ENCODE measurements at places on chromosomes 1 and 21.

DNA sequence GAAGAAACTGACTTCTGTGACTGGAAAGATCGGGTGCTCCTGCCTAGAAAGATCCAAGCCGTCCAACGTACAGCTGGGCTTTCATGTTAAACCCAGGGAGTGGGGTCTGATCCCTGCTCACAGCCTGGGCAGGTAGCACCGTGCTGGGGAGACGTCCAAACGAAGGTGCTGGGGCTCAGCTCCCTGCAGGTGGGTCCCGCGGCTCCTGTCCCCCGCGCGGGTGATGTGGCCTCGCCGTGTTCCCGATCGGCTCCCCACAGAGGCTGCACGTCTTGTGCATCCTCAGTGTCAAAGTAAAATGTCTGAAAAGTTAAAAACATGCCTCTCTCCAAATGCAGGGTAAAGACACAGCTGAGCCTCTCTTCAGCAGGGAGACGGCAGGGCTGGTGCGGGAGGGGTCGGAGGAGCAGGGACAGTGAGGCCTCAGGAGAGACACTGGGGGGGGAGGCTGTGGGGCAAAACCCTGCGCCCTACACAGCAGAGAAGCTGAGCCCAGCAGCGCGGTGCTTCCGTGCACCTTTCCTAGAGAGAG lies 40.1 kb upstream of the COL6A2 start:
- no peak for DNase-seq

DNA sequence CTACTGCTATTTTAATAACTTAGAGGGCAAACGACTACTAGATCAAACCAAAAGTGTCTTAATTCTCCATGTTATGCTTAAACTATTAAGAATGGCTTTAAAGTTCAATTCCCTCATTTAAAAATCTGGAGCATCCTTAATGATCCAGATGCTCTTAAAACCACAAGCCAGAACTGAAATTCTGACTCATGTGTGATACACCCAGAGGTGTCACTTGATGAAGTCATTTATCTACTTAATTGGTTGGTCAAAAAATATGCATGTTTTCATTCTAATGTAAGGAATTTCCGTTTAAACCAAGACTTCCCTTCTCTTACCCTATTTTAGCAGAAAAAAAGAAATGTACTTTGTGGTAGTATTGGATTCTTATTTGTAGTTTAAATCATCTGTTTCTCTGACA lies 1261.2 kb upstream of the B3GALT2 start:
- DNase-seq = no peak

DNA sequence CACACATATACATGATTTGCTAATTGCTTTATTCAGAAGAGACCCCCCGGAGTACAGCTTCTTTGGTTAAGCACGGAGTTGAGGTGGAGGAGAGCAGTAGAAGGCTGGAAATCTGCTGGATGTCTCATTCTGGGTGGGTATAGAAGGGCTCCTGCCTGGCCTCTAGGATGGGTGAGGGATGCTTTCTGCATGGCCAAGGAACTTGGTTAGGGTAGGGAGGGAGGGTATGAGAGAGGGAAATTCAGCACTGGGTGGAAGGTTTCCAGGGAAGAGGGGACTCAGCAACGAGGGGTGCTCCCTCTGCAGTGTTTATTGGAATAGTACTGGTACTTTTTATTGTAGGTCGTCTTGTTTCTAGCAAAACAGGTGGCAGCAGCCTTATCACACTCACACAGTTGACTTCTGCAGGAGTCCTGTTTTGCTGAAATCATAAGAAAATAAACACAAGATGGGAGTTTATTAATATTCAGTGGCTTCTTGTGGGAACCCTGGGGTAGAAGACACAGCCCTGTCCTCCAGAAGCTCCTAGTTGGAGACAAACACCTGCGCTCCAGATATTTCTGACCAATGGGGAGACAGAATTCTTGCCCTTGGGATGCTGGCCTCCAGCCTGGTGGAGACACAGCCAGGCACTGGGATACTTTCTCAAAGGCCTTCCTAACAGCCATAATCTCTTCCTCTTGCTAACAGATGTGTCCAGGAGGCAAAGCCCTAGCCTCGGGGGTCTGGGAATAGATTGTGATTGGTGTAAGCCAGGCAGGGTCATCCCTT lies 3.8 kb downstream of the PLA2G2A start:
- DNase-seq = no peak

DNA sequence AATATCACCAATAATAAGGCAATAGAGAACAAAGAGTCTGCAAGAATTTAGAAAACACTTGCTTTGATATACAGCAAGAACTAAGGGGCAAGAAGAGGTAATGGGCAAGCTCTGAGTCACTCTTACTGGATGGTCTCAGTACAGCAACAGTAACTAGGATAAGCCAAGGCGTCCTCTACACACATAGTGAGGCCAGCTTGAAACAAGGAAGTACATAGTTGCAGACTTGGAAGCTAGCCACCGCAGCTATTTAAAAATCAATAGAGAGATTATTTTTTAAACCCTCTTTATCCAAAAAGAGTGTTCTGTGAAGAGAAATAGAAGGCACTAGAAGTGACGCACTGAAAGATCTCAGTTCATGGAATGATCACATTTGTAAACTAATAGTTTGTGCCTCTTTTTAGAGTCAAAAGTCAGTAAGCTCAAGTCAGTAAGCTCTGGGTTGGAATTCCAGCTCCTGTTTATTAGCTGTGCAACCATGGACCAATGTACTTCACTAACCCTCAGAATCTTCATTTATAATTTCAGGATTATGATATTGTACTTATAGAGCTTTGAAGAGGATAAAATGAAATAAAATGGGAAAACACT lies 118.6 kb downstream of the AKT3 start:
- no peak for DNase-seq

- no peak for DNase-seq
Observed at GRCh38 chr1:209815490-209815889, 9.5 kb upstream of the IRF6 start.

GRCh38 chr1:156259805-156260204 lies 11.9 kb upstream of the PAQR6 start:
- DNase-seq = no peak

- no peak for DNase-seq
Observed at GRCh38 chr1:114043054-114043453, 63.8 kb downstream of the OLFML3 start.

- DNase-seq = peak; percentile 66
Observed at GRCh38 chr1:201383647-201384405, 6.3 kb upstream of the TNNT2 start.

DNA sequence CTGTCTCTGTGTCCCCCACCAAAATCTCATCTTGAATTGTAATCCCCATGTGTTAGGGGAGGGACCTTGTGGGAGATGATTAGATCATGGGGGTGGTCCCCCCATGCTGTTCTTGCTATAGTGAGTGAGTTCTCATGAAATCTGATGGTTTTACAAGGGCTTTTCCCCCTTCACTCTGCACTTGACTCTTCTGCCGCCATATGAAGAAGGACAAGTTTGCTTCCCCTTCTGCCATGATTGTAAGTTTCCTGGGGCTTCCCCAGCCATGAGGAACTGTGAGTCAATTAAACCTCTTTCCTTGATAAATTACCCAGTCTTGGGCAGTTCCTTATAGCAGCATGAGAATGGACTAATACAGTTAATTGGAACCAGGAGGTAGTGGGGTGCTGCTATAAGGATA lies 137.1 kb upstream of the RAB4A start:
- no peak for DNase-seq

- no peak for DNase-seq
Observed at GRCh38 chr1:111846842-111847241, 91.1 kb downstream of the DDX20 start.

GRCh38 chr1:66648901-66649595 lies 103.2 kb upstream of the DYNLT5 start:
- no peak for DNase-seq

DNA sequence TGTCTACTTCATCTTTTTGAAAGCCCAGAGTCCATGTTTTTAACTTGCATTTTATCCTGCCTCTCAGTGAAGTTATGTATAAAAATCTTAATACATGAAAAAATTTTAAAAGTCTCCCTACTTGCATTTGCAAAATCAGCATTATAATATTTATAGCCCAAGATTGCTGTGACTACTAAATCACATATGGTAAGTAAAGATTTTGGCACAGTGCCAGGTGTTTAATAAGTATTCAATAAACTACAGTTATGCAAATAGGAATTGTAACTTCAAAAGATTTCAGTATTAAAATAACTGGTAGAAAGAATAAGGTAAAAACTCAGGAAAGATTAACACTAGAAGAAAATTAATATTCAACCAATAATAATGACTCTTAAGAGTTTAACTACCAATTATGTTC lies 641.7 kb downstream of the LRRIQ3 start:
- no peak for DNase-seq

DNA sequence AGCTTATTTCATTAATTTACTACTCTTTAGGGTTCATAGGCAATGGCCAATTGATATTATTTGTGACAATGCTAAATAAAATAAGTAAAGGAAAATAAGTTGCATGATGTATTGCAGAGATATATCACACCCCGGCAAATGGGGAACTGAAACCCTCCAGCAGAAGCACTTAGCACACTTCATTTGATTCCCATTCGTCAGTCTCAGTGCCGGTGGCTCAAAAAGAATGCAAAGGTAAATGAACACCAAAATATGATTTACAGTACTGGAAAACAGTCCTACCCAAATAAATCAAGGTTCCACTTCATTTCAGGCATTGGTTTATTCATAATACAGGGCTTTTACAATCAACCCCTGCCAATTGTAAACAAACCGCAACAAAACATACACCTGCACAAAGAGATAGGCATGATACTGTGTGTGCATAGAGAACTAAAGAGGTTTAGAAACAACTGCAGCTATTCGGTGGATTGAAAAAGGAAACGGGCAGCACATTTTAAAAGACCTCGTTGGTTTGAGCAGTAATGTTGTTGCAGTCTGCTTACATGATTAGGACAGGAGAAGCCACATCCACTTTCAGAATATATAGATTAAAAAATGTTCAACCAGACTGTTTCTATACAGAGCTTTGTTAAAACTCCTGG lies 1019.2 kb downstream of the TTLL7 start:
- no peak for DNase-seq

- no peak for DNase-seq
Observed at GRCh38 chr1:19374083-19374801, 62.1 kb downstream of the SLC66A1 start.

DNA sequence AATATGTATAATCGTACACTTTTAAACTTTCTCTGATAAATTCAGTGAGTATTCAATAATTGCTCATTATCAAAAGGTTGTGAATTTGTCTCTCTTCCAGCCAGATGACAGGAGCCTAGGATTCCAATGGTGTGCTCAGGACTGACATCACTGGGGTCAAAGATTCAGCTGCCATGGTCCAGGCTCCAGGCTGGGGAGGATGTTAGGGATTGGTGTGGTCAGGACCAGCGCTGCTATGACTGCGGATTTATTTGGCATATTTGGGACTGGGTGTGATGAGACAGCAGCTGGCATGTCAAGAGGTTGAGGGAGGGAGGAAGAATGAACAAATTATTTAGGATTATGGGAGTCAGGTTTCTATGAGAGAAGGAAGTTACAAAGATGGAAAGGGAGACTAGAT lies 48.2 kb upstream of the ABCA4 start:
- DNase-seq = no peak

DNA sequence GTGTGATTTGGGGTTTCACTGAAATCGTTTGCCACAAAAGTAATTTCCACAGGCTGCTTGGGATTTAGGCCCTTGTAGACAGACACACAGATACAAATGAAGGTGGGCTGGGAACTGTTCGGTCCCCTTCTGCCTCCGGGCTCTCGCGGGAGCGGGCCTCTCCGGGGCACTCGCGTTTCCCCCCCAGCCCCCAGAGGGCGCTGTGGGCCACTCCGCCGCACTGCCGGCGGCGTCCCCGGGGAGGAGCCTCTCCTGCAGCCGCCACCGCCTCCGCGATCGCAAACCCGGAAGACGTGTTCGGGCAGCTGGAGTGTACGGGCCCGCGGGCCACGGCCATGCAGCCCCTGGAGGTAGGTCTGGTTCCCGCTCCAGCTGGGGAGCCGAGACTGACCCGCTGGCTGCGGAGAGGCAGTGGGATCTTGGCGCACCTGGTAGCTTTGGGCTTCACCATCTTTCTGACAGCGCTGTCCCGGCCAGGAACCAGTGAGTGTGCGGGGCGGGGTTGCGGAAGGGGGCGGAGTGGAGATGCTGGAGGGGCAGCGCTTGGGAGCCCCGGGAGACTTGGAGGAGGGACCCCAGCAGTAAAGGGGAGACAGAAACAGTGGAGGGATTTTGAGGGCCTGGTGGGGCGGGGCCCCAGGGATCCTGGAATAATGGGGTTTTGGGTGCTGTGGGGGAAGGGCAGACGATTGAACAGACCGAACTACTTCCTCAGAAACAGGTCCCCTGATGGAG lies at the start of gene CYB561D1:
Gene CYB561D1 (plus strand): TSS at position 290 of the 735 bp plus-strand sequence. CDS start 46 bp downstream, at position 336.
- DNase-seq = peak; percentile 92

- no peak for DNase-seq
Observed at GRCh38 chr21:22791376-22791775, 1793.2 kb downstream of the NCAM2 start.

DNA sequence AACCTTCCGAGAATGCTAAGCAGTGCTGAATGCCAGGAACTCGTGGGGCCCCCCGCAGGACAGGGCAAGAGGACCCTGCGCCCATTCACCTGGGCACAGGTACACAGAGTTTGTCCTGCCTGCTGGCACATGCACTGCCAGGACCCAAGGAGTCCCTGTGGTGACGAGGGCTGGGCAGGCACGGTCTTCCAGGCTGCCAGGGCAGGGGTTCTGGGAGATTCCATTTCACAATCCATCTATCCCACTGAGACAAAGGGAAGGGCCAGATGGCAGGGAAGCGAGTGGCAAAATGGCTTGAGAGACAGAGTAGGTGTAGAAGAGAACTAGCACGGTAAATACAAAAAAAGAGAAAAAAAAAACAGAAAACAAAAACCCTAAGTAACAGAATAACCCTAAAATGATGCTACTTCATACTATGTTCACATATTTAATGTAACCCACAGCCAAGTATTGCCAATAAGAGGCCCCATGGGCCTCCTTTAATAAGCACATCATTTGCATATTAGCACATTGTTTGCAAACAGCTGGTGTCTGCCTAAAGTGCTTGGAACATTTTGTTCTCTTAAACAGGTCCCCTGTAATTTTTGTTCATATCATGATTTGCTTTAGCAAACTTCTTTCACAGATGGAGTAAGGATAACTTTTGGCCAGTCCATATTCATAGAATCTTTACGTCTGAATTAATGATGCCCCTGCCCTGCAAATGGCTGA lies 83.8 kb downstream of the STUM start:
- DNase-seq = no peak

- no peak for DNase-seq
Observed at GRCh38 chr1:162229549-162229948, 147.1 kb downstream of the SPATA46 start.

DNA sequence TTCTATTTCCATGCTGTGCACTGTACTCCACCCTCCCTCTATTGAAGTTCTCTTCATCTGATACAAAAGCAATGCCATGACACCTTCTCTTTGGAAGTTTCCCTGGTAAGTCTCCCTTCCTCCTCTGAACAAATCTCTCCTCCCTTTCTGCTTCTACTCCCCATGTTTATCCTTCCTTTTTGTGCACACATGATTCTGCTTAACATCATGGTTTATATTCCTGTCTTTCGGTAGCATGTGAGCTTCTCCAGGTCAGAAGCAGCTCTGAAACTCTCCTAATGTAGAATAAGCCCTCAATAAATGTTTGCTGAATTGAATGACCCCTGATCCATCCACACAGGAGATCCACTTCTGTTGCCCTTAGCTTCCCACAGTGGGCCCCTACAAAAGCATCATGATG lies 328.6 kb downstream of the PLPP3 start:
- no peak for DNase-seq

GRCh38 chr1:3459051-3459908 lies 4.8 kb downstream of the ARHGEF16 start:
- no peak for DNase-seq

- peak; percentile 22 for DNase-seq
Observed at GRCh38 chr1:163410073-163410999, 88.6 kb downstream of the NUF2 start.

Data from trophoblast cell (in vitro differentiated cells and primary cell).